ENCODE measurements at places on chromosomes 5 and 9.

DNA sequence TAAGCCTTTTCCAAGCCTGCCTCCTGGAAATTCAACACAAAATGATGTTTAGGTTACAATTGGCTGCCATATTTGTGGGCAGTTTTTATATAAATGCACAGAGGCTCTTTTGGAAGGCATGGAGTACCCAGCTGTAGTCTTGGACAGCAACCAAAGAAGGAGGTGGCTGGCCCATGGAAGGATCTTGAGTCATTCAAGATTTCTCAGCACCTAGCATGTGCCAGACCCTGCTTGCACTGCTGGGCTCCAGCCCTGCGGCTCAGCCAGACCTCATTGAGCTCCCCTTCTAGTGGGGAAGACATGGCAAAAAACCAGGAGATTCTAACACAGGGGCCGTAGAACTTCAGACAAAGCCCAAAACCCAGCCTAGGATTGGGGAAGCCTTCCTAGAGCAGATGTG, 22.1 kb downstream of the JADE2 start:
- DNase-seq = no peak

- DNase-seq = peak; percentile 14
Observed at GRCh38 chr9:112029921-112030444, 133.4 kb downstream of the UGCG start.

GRCh38 chr5:168601972-168602371, 22.8 kb upstream of the PANK3 start:
- DNase-seq = no peak

DNA sequence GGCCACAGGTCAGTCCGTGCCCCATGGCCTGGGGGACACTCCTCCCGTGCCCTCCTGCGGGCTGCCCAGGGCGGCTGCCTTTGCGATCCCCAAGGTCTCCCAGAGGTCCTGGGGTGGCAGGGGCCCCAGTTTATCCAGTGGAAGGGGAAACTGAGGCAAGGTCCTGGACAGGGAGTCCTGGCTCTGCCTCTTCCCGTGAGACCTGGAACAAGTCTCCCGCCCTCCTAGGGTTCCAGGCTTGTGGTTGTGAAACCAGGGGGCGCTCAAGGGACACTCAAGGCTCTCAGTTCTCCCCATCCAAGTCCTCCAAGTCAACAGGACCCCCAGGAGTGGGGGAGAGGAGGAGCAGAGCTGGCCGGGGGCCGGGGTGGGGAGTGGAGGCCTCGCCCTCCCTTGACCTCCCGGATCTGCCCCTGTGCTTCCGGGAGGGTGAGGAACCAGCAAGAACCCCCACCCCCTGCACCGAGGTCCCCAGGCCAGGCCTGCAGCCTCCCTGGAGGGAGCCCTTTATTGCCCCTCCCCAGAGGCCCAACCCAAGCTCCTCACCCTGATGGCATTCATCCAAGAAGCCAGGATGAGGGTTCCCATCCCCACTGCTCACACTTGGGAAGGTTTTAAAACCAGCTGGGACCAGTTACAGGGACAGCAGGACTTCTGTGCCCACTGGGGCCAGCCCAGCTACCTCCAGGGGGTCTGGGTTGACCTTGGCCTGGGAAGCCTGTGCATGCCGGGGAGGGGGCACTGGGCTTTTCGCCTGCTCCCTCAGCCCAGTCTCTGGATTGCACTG, 24.7 kb upstream of the TMEM250 start:
- DNase-seq = no peak

DNA sequence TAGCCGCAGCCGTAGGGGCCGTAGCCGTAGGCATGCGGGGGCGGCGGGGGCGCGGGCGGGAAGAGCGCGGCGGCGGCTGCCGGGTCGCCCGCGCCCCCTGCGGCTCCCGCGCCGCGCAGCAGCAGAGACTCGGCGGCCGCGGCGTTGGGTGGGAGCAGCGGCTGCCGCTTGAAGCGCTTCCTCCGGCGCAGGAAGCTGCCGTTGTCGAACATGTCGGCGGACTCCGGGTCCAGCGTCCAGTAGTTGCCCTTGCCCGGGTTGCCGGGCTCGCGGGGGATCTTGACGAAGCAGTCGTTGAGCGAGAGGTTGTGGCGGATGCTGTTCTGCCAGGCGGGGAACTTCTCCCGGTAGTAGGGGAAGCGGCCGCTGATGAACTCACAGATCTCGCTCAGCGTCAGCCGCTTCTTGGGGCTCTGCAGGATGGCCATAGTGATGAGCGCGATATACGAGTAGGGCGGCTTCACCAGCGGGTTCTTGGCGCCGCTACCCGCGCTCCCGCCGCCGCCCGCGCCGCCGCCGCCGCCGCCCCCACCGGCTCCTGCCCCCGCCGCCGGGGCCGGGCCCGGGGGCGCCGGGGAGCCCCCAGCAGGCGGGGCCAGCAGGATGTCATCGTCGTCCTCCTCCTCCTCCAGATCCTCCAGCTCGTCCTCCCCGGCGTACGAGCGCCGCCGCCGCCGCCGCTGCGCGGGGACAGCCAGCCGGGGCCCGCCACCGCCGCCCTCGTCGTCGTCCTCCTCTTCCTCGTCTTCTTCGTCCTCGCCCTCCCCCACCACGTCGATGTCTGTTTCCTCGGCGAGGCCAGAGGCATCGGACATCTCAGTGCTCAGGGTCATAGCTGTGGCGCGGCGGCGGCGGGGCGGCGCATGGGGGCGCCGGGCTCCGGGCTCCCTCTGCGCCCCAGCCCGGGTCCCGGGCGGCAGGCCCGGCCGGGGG, 781 bp downstream of the FOXD1 start:
- DNase-seq = peak; percentile 52

DNA sequence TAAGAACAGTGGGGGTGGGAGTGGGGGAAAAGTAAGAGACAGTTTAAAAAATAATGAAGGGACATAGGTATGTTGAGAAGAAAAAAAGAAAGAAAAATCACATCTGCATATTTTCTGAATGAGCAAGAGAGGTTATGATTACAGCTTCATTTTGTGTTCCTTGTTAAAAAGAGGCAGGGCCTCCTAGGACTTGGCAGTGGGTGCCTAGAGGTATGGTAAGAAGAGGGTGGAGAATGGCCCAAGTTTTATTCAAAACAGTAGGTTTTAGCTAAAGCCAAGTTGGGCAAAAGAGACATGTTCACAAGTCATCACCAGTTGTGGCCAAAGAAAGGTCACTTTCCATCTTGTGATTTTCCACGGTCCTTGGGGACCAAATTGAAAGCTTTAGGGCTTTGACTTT, 643.4 kb downstream of the CCDC171 start:
- DNase-seq = no peak
